Activated CD4-positive, alpha-beta T cell treated with anti-CD3 and anti-CD28 coated beads for 36 hours (primary cell): ENCODE measurements at places on chromosomes 3 and 15. TPM values are rescaled to one million over a fixed set of nuclear protein-coding genes. Genes with fewer than 3 reads are reported as not detected.

GRCh38 chr15:60507596-60508424, 28.9 kb upstream of the ICE2 start:
- peak; percentile 62 for DNase-seq

- DNase-seq, result no peak
These were observed 9.5 kb downstream of the CMTM7 start for GRCh38 chr3:32401126-32401525.

GRCh38 chr15:72793766-72794660, 10.5 kb upstream of the ADPGK start:
- no peak for DNase-seq

DNA sequence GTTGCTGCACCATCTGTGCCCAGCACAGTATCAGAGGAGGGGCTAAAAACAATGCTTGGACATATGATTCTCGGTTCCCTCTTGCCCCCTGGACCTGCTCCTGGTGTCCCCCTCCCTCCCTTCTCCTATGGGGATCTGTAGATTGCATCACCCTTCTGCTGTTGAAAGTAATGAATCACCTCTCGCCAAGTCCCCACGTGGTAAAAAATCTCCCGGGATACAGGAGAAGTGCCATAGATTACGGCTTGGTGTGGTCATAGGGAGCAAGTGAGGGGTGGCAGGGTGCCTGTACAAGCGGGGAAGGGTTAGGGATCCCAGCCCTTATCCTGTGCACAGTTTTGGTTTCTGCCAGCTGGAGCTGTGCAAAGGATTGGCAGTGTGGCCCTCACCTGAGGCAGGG, 37.7 kb downstream of the AMOTL2 start:
- DNase-seq, result no peak

Gene TLR9
- 0.74 TPM for total RNA-seq

DNA sequence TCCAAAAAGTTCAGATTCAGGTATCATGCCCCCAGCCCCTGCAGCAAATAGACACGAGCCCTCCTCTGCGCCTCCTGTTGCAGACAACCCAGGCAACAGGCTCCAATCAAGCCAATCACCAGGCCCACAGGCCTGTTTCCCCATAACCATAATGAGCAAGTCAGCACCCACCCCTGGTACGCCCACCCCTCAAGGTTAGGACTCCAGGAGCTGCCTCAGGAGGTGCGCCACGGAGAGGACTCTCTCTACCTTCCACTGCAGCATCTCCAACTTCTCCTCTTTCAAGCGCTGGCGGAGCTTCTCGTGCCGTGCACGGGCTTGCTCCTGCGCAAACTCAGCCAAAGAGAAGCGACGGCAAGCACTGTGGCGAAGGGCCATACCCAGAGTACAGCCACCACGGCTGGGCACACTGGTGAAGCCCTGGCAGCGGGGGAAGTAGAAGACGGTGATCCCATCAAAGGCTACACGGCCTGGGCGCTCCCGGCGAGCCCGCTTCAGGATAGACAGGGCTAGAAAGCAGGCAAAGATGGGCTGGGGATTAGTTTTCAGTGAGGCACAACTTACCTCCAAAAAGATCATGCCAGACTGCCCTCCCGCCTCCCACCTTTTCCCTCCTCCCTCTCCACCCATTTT, 8.5 kb downstream of the CSRNP1 start:
- DNase-seq, result no peak

Gene GOLGA8J
- not detected for total RNA-seq

- no peak for DNase-seq
These were observed 35.2 kb upstream of the GLCE start for GRCh38 chr15:69125236-69125635.

GRCh38 chr3:125236331-125236903, 23.9 kb upstream of the SLC12A8 start:
- DNase-seq, result no peak

Gene PLA1A
- not detected for total RNA-seq

GRCh38 chr3:23760871-23761373, 44.8 kb upstream of the UBE2E1 start:
- peak; percentile 35 for DNase-seq

- DNase-seq, result no peak
These were observed at the start of gene ZIC4 for GRCh38 chr3:147406028-147406931. ZIC4 (minus strand) TSS chr3:147406543; CDS start chr3:147402797, 3,746 bp downstream.

Gene CLDN18
- not detected for total RNA-seq

- no peak for DNase-seq
These were observed 472.5 kb upstream of the WNT5A start for GRCh38 chr3:55959471-55960080.

GRCh38 chr3:66800941-66801545, 197.1 kb upstream of the KBTBD8 start:
- no peak for DNase-seq

GRCh38 chr3:1442271-1442670, 349.4 kb downstream of the CNTN6 start:
- DNase-seq, result no peak

GRCh38 chr15:39828374-39828931, 45.8 kb upstream of the FSIP1 start:
- no peak for DNase-seq

- no peak for DNase-seq
These were observed 8.7 kb downstream of the ZDHHC19 start for GRCh38 chr3:196202516-196202970.

Gene FES
- total RNA-seq, result 12.2 TPM

Gene CA12
- 0.46 TPM for total RNA-seq

- DNase-seq, result no peak
These were observed 52.6 kb downstream of the TBC1D2B start for GRCh38 chr15:78024883-78025282.

Gene TOMM70
- 54.1 TPM for total RNA-seq

DNA sequence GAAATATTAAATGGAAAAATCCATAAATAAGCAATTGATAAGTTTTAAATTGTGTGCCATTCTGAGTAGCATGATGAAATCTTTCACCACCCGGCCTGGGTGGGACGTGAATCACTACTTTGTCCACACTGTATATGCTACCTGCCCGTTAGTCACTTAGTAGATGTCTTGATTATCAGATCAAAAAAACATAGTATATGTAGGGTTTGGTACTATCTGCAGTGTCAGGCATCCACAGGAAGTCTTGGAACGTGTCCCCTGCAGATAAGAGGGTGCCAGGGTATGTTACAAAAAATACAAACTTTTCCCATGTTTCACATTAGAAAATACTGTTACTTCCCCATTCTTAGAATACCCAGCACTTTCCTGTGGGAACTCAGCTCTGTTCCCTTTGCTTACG, 35.2 kb downstream of the FAM81A start:
- no peak for DNase-seq

Gene ISLR2
- not detected for total RNA-seq

GRCh38 chr3:39752019-39752637, 57.3 kb upstream of the MYRIP start:
- no peak for DNase-seq

GRCh38 chr3:188472336-188472735, 318.4 kb downstream of the LPP start:
- no peak for DNase-seq

GRCh38 chr3:172367205-172368105, 80.8 kb downstream of the GHSR start:
- no peak for DNase-seq

- no peak for DNase-seq
These were observed 86.7 kb upstream of the ANKRD34C start for GRCh38 chr15:79195802-79196201.

DNA sequence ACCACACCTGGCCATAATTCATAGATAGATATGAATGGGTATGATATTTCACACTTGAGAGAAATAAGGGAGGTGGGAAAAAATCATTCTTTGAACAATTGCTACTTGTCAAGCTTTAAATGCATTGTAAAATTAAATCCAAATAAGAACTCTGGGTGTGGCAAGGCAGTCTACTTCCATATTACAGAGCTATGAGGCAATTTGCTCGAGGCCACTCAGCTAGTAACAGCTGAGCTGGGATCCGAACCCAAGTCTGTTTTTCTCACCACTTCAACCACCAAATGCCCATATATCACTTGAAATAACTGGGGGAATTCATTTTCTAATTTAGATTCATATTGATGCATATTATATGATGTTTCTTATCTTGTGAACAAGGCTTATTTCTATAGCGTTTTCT, 482.2 kb upstream of the ADAMTS9 start:
- no peak for DNase-seq
